ACHN (cell line): ENCODE measurements at places on chromosomes 6 and 20.

- no peak for DNase-seq
These were observed 643 bp downstream of the CD24 start for GRCh38 chr6:106973836-106974335.

- DNase-seq = no peak
These were observed 25.1 kb upstream of the TAF8 start for GRCh38 chr6:42025066-42025844.

- peak; percentile 75 for DNase-seq
These were observed 52.8 kb downstream of the GTF2H5 start for GRCh38 chr6:158220786-158221442.

DNA sequence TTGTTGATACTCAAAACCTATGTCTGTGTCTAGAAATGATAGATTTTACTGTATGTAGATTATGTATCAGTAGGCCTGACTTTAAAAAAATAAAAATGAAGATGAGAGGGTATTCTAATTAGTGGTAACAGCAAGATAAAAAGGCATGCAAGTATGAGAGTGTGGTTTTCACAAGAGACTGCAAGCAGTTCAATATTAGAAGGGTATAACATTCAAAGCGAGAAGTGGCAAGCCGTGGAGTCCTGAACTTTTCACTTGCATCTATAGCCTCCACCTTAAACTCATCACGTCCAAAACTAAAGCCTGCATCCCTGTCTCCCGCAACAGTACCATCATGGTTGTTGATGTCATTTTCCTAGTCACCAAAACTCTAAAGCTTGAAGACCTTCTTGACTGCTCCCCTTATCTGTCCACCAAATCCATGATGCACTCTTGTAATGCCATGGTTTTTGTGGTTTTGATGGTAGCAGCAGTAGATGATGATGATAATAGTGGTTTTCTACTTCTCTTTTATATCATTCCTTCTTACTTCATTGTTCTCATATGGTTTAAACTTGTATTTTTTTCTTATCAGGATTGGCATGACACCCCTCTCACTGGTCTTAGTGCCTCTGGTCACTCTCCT lies 9.2 kb upstream of the CGA start:
- no peak for DNase-seq

DNA sequence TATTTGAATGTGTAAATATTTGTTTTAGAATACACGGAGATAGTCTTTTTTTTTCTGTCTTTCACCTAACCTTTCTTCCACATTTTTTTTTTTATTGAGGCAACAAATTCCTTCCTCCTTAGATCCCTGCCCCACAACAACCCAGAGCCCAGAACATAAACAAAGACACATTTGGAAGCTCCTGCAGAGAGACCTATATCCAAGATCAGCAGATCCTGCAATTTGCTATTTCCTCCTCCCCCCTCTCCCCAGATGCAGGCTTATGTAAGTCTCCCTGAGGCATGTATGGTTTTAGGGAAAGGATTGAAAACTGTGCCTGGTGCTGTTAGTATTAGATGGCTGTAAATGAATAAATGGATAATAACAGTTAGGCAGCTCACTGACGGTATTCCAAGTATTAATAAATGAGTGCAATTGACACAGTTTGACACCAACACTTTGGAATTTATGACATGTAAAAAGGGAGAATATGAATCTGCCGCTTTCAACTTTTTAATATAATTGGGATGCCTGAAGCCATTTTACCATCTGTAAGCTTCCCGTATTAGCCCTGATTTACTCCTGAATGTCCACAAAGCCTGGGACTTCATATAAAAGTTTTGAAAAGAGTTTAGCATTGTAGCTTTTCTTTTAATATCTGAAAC lies 608.3 kb upstream of the CITED2 start:
- peak; percentile 33 for DNase-seq

DNA sequence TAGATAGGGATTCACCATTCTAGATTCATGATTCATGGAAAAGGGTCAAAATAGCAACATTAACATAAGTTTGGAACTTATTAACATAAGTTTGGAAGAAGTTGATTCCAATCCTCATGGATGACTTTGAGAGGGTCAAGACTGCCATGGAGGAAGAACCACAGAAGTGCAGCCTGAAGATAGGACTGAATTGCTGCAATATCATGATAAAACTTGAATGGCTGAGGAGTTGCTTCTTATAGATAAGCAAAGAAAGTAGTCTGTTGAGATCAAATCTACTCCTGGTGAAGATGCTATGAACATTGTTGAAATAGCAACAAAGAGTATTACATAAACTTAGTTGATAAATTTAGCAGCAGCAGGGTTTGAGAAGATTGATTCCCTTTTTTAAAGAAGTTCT lies 62.2 kb downstream of the GMDS start:
- DNase-seq = no peak

- no peak for DNase-seq
These were observed 19.8 kb downstream of the SLC22A3 start for GRCh38 chr6:160367798-160368547.

DNA sequence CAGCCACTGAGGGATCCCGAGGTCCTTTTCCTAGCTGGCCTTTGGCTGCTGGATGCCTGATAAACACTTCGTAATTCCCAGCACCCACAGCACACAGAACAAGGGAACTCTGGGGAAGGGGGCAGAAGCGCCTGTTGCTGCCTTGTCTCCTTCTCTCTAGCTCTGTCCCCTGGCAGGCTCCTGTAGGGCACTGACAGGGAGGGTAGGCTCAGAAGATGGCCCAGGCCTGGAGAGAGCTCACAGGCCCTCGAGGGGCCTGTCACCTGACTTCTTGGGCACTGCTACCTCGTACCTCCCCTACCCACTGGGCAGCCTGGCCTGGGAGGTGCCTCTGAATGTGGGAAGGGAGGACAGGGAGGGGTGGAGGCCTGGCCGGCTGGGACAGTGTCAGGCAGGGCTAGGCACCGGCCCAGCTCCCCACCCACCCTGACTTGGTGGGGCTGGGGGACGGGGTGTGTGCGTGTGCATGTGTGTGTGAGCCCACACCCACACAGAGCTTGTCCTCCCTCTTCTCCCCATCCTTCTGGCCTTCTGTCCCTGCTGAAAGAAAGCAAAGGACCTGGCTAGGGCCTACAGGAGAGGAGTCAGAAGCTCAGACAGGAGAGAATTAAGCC lies 18.1 kb downstream of the C6orf132 start:
- DNase-seq = no peak

GRCh38 chr6:128397996-128398395 lies 122.4 kb downstream of the PTPRK start:
- no peak for DNase-seq

GRCh38 chr6:152720974-152721373 lies 23.3 kb downstream of the MYCT1 start:
- no peak for DNase-seq

- DNase-seq = no peak
These were observed 63.0 kb downstream of the PTPN1 start for GRCh38 chr20:50572938-50573777.

GRCh38 chr6:17790489-17790888 lies 83.8 kb upstream of the NUP153 start:
- DNase-seq = no peak

DNA sequence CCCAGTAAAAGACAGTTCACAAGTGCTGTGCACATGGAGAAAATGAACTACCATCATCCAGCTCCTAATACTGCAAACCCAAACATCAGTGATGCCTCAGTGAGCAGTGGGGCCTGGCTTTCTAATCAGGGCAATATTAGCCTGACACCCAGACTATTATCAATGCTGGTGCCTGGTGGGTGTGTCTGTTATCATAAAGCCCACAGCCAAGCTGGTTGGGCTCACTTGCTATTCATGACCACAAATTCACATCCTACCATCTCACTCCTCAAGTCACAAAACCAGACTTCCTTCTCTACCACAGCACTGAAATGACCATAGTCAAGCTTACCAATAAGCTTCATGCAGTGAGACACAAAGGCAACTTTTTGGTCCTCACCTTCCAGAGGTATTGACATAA lies 180.8 kb upstream of the PLN start:
- DNase-seq = no peak

- DNase-seq = no peak
These were observed 27.4 kb downstream of the HEBP2 start for GRCh38 chr6:138431256-138432062.

DNA sequence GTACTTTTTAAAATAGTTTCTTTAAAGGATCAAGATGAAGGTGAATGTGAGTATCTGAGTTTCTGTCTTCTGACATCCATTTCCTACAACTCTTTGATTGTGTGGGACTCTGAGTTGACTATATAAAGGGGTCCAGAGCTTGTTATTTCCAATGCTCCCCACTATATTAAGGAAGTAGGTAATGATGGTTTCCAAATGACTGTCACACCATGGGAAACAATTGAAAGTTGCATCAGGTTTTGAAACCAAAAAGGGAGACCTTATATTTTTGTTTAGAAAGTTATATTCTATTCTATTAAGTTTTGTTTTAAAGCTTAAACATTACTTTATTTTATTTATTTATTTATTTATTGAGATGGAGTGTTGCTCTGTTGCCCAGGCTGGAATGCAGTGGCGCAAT lies 11.2 kb downstream of the CASS4 start:
- no peak for DNase-seq

- DNase-seq = no peak
These were observed 117.0 kb downstream of the ME1 start for GRCh38 chr6:83313882-83314281.

GRCh38 chr6:165854061-165854862 lies 191.2 kb upstream of the PDE10A start:
- DNase-seq = no peak

GRCh38 chr6:83202031-83202430 lies 8.9 kb downstream of the RWDD2A start:
- no peak for DNase-seq

GRCh38 chr6:114713690-114714089 lies 370.9 kb upstream of the HS3ST5 start:
- no peak for DNase-seq

DNA sequence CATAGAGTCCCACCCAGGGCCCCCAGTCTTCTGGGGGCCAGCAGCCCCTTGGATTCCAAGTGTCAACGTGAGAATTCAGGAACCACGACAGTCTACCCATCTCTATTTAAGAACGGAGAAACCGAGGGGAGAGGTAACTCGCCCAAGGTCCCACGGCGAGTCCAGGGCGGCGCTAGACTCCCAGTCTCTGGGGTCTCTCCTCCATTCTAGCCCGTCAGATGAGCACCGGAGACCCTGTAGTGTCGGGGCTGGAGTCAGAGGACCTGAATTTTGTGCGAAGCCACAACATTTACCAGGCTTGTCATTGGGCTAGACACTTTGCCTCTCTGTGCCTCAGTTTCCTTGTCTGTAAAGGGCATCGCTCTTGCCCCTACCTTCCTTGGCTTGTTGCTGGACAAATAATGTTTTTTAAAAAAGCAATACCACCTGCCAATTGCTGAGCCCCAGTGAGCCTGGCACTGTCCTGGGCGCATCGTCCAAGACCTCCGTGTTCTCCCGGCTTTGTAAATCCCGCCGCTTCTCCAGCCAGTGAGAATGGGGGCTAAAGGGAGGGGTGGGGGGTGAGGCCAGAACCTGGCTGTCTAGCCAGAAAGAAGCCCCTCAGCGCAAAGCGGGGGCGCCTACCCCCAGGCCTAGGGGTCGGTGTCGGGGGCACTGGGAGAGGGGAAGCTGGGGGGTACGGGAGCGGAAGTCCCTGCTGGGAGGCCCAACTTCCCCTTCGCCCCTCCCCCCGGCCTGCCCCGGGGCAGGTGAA lies 91.7 kb downstream of the NCR2 start:
- DNase-seq = no peak

DNA sequence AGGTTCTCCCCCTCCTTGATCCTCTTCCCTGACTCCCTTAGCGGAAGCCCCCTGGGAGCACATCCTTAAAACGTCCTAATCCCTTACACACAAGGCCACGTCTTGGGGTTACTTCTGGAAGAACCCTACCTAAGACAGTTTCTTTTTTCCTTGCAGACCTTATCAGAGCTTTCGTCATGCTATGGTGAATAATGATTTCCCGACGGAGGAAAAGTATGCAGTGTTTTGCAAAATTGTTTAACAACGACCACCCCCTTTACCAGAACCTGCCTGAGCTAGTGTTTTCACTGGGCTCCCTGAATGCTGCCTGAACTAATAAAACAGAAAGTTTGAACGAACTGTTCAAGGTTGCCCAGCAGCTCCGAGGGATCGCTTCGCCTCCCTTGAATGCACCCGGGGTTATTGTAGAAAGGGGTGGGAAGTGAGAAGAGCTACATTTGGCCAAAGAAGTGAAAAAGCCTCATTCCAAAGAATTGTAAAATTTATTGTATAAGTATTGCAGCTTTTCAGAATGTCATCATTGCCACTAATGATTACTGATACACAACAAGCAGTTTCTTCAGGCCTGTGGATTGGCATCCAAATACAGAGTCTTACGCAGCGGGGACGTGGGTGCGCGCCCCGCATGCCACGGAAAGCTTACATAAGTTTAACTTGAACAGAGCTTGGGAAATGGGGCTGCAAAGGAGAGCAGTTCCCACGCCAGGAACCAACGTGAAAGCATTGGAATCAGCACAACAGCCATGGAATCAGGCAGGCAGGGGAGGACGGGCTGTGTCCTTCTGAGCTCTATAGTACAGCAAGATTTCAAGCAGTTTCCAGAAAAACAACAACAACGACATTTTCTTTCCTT lies 27.9 kb upstream of the ZBP1 start:
- DNase-seq = no peak

DNA sequence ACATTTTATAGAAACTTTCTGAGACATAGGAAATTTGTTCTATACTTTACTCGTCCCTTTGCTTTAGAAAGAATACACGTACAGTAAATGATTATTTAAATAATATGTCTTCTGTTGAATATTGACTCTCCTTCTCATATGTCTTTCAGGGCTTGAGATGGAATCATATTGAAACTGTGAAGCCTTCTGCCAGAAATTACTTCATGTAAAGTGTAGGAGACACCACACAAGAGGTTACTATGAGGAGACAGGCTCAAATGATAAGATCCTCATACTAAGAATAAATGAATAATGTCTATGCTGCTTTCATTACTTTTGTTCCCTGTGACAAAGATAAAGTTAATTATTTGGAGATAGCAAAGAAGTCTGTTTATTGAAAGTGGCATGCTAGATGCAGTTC lies 1240.3 kb upstream of the MAP3K7 start:
- no peak for DNase-seq

GRCh38 chr6:63859528-63859927 lies 223.9 kb downstream of the PHF3 start:
- DNase-seq = no peak

GRCh38 chr20:9510911-9511310 lies 3.5 kb upstream of the LAMP5 start:
- DNase-seq = no peak

GRCh38 chr6:50846852-50847155 lies 28.1 kb downstream of the TFAP2B start:
- DNase-seq = no peak

GRCh38 chr6:84103029-84103428 lies 69.5 kb downstream of the MRAP2 start:
- DNase-seq = no peak

- no peak for DNase-seq
These were observed 32.5 kb downstream of the NDUFAF5 start for GRCh38 chr20:13817342-13817741.

DNA sequence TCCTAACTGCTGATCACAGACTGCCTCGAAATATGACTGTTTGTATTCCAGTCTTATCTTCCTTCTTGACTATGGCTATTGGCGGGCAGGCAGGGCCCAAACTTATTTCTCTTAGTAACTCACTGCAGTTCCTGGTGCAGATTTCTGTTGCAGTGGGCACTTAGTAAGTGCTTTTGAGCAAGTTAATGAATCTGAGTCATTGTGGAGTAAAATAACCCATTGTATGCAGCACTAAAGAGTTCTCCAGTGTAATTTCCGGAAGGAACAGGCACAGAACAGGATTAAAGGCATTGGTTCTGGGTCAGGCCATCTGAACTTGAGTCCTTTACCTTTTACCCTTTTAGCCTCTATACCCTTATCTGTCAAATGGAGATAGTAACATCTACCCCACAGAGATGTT lies 23.6 kb downstream of the SLC35F1 start:
- DNase-seq = no peak
